ENCODE measurements at places on chromosomes 2 and 18. TPM values are rescaled to one million over a fixed set of nuclear protein-coding genes. Genes with fewer than 3 reads are reported as not detected.

Gene COL4A3
- 44.4 TPM for total RNA-seq

Gene LOXHD1
- total RNA-seq, result 2.2 TPM

Gene WNT6
- 0.82 TPM for total RNA-seq

Gene CCNT2
- total RNA-seq, result 73.2 TPM

Gene RAB3GAP1
- 41.3 TPM for total RNA-seq

Gene ETAA1
- 16.1 TPM for total RNA-seq

Gene PSMA8
- total RNA-seq, result not detected

Gene FRZB
- 7.8 TPM for total RNA-seq

Gene DPYSL5
- 2.1 TPM for total RNA-seq

Gene NR4A2
- 2.3 TPM for total RNA-seq

Gene UGT1A8
- total RNA-seq, result not detected

All from metanephros (tissue), 2 donors.